ENCODE measurements at places on chromosomes 4 and X. TPM values are rescaled to one million over a fixed set of nuclear protein-coding genes. Genes with fewer than 3 reads are reported as not detected.
A peak's percentile ranks its signal among the peaks of the same experiment; 100 is the strongest.

ADAMTS3 gene
- 0.40 TPM for total RNA-seq

BANK1 gene
- 2.9 TPM for total RNA-seq

EPHA5 gene
- 0.14 TPM for total RNA-seq

KLF8 gene
- total RNA-seq: 5.0 TPM

MGAT4D gene
- not detected for total RNA-seq

CTAG1B gene
- total RNA-seq: not detected

DNA sequence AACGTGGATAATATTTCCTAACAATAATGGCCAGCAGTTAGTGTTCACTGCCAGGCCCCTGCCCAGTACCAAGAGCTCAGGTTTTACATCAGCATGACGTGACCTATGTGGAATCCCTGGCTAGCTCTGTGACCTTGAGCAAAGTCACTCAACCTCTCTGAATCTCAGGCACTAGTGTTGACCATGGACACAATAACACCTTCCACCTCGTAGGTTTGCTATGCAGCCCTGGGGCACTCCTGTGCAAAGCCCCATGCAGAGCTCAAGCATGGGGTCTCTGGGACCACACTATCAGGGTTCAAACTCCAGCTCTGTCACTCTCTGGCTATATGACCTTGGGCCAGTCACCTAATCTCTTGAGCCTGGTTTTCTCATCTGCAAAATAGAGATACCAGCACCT lies 38.7 kb upstream of the MSX1 start:
- no peak for DNase-seq

- DNase-seq: no peak
Measured at GRCh38 chrX:9438933-9439494, 25.8 kb upstream of the TBL1X start.

GRCh38 chr4:76434901-76435527 lies at the start of gene SHROOM3:
Gene SHROOM3 (plus strand): TSS chr4:76435229. CDS start chr4:76436053, 824 bp downstream.
- no peak for DNase-seq

DNA sequence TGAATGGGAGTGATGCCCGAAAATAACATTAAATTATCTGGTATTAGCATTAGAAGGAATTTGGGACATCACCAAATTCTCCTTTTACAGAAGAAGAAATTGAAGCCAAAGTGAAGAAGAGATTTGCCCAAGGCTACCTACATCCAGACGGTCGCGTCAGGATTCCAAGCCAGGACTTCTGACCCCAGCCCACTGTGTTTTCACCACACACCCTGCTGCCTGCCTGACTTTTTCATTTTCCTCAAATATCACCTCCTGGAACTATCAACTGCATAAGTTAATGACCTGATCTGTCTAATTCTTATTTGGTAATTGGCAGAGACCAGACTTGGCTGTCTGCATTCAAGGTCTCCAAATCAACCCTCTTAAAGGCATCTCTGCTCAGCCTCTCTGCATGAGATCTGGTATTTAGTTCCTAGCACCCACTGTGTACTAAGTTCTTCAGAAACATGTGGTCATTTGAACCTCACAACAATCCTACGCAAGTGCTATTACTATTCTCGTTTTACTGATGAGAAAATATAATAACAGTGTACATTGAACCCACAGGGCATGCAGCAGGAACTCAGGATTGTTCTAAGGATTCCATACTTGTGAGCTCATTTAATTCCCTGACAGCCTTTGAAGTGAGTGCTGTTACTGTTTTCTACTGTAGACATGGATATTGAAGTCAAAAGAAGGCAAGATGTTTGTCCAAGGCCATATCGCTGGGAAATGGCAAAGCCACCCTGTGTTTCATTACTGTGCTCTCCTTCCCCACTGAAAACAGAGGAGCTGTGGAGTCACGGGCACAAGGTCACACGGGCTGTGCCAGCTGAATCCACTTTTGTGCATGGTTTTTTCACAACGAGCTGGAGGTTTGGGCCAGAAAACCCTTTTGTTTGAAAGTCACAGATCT lies 195.2 kb upstream of the C1QTNF7 start:
- no peak for DNase-seq

DNA sequence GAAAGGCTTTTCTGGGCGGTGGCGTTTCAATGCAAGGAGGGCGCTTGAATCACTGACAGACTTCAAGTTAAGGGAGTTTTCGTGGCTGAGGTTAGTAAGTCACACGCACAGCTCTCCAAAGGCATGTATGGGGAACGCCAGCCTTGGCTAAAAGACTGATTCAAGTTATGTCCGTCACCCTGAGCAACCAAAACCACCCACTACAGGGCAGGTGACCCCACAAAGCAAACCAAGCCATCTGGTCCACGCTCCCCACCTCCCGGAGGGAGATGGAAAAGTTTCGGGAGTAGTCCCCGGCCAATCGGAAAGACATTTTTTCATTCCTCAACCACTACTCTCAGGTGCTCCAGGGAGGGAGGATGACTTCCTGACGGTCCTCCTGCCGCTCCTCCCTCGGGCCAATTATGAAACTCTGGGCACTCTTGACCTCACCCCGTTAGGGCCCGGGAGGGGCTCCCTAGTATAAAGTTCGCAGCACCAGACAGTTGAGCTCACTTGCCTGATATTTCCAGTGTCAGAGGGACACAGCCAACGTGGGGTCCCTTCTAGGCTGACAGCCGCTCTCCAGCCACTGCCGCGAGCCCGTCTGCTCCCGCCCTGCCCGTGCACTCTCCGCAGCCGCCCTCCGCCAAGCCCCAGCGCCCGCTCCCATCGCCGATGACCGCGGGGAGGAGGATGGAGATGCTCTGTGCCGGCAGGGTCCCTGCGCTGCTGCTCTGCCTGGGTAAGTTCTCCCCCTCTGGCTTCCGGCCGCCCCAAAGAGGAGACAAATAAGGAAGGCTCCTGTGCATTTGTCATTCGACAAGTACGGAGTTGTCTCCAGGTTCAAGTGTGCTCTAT lies at the start of gene EREG:
EREG (plus strand) TSS at position 494 of the 840 bp plus-strand sequence; CDS start at position 658, 164 bp downstream.
- peak; percentile 18 for DNase-seq

DNA sequence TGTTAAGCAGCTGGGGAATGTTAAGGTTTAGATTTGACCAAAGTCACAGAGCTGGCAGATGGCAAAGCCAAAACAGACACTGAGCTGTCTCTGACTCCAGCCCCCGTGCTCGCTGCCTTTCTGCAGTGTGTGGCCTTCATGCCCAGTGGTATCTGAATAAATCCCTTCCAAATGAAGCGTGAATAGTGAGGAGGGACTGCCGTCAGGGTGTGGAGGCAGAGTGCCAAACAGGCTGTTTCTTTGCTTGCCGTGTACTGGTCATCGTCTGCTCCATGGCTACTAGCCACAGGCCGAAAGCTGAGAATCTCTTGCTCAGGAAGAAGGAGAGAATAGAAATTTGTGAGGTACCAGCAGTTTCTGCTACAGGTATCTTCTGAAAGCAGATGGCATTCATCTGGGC lies 19.7 kb downstream of the PRIMPOL start:
- no peak for DNase-seq

DNA sequence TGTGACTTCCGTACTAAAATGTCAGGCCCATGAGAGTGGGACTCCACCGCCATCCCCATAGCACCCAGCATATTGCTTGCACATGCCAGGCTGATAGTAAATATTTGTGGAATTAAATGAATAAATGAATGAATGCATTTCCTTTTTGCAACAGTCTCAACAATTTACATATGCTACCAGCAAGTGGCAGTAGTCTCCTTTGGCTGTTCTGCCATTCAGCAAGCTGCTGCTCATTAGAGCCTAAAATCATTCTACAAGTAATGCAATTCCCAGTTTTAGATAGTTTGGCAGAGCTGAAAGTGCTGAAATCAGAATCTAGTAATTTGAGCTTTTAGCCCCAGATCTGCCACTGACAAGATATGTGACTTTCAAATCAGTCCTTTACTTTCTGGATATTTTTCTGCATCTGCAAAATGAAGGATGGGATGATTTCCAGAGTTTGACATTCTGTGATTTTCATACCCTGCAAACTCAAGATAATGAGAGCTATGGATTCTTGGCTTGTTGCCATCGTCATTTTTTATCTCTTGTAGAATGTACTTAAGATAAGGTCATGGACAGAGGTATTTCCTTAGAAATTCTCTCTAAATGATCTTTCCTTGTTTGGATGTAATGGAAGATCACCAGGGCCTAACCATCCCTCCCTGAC lies 35.7 kb upstream of the INTS6L start:
- DNase-seq: peak; percentile 20

DNA sequence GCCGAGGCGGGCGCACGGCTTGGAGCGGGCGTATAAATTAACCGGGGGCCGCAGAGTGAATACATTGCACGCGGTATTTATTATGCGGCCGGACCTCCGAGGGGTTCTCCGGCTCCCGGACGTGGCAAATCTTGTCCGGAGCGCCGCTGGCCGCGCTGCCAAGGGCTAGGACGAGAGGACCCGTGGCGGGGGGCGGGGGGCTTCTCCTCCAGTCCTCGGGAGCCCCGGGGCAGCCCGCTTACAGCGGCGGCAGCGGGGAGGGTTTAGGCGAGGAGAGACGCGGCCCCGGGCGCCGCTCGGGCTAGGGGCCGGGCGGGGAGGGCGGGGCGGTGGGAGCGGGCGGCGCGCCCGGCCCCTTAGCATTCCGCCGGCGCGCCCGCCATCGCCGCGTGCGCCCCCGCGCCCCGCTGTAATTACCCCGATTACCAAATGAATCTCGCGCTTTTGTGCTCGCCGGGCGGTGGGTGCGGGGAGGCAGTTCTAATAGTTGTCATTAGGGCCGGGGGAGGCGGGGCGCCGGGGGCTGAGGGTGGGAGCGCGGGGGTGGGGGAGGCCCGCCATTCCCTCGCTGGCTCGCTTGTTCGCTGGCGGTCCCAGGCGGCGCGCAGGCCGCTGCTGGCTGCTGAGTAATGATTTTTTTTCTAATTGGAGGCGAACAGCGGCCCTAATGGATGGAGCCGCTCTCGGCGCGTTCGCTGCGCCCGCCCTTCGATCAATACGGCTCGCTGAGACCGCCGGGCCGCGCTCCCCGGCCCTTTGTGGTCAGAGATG lies 276.6 kb downstream of the BCOR start:
- DNase-seq: no peak

DNA sequence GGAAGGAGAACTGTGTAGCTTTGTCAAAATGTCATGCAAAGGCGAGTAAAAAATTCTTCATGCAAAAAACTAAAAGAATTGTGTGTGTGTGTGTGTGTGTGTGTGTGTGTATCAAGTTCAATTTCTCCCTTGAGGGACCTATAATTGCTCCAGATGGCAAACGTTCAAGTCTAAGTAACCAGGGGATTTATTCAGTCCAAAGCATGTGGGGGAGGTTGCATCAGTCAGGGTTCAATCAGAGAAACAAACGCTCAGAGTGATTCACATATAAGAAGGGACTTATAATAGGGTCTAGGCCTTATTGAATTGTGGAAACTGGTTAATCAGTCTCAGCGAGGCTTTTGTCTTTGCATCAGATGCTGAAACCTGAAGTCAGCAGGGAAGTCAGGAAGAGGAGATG lies 5.0 kb downstream of the DCAF8L1 start:
- no peak for DNase-seq

- no peak for DNase-seq
Measured at GRCh38 chr4:27278615-27279375, 418.2 kb downstream of the STIM2 start.

DNA sequence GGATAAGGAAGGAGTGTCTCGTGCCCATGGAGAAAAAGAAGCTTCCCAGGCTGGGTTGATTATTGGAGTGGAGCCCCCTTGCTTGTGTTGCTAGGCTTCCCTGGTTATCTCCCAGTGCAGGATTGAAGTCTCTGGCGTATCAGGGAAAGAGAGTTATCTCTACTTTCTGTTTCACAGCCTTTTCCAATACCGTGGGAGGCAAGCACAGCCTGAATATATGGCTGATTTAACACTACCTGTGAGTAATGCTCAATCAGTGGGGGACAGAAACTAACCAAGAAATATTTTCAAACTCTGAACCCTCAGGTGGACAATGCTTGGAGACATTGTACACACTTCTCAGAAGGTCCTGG lies 65.2 kb downstream of the SERPINA7 start:
- no peak for DNase-seq

GRCh38 chrX:105706041-105706440 lies 116.3 kb upstream of the NRK start:
- DNase-seq: no peak

DNA sequence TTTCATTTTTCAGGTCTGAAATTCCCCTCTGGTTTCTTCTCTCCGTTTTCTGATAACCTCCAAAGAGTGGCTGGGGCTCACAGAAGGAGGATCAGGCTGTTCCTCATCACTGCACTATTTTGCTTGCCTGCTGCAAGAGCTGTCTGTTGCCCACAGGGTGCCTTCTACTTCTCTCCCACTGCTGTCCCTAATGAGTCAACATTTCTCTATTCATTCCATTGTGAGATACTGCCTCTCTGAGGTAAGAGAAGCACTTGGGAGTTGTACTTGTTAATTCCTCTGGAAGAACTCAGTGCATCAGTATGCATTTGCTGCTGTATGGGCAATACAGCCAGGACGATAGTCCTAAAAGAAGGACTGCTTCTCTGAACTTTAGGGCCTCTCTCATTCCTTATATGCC lies 34.8 kb downstream of the CT47B1 start:
- DNase-seq: no peak

DNA sequence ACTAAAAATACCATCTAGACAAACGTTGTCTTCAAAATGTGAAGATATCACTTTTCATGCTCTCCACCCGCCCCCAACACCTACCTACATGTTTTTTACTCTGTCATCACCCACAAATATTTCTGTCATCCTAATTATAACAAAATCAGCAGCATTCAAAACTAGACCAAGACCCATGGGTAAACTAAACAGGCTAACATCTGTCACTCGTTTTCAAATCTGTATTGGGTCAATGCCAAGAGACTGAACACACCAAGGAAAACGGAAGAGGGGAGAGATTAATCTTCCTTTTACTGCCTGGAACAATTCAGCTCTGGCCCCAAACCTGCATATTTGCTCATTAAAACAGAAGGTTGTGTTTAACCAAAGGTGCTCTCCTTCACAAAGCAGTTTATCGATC lies 17.5 kb downstream of the FAM184B start:
- no peak for DNase-seq

- no peak for DNase-seq
Measured at GRCh38 chr4:21569638-21570037, 378.9 kb downstream of the KCNIP4 start.

DNA sequence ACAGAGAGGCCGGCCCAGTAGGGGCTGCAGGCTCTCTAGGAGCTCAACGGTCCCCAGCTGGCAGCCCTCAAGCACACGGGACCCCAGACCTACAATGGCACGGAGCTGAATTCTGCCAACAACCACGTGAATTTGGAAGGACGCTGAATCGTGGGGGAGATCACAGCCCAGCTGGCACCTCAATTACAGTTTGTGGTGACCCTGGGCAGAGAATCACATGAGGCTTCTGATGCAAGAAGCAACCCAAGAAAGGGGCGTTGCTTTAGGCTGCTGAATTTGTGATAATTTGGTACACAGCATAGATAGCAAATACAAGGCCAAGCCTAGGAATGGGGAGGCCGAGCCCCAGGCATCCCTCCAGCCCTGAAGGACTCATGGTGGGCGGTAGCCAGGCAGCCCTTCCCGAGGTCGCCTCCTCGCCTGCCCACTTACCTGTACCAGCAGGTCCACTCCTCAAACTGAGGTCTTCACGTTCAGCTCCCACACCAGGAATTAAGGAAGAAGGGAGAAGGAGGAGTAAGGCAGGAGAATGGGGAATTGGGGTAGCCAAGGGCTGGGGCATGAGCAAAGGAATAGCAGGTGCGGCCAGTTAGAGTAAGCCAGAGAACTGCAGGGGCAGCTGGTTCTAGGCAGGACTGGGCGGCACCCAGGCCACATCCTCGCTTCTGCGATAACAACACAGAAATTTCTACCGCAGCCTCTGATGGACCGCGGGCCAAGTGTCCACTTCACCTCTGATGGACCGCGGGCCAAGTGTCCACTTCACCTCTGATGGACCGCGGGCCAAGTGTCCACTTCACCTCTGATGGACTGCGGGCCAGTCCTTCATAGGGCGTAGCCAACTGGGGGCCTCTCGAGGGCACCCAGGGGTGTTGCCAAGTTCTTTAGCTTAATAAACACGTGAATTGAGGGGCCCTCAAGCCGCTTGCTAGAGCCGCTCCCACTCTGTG lies 23.4 kb upstream of the HTRA3 start:
- no peak for DNase-seq

- DNase-seq: no peak
Measured at GRCh38 chr4:48699475-48699874, 80.6 kb downstream of the FRYL start.
